ENCODE measurements at places on chromosomes 5 and 9.

DNA sequence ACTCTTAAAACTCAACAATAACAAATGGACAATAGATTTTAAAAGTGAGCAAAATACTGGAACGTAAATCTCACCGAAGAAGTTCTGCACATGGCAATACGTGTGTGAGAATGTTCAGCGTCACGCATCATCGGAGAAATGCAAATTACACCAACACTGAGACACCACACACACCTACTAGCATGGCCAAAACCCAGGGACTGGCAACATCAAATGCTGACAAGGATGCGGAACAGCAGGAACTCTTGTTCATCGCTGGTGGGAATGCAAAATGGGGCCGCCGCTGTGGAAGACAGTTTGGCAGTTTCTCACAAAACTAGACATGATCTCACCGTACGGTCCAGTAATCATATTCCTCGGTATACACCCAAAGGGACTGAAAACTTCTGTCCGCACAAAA lies 21.6 kb upstream of the CLPTM1L start:
- DNase-seq: no peak

GRCh38 chr5:111749303-111750026 lies 7.5 kb downstream of the NREP start:
- no peak for DNase-seq

DNA sequence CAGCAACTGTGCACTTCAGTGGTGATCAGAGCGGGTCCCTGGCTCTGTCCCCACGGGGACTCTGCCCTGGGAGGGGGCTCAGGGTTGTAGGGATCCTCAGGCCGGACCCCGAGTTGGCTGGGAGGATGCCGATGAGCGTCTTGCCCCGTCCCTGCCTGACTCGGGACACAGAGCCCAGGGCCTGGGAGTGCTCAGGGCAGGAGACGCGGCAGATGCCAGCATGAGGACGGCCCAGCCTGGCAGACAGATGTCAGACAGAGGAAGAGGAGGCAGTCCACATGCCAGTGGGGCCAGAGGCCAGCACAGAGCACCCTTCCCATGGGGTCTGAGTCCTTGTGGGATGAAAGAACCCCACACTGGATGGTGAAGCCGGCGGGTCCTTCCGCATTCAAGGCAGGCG lies 11.3 kb downstream of the LCN12 start:
- no peak for DNase-seq

DNA sequence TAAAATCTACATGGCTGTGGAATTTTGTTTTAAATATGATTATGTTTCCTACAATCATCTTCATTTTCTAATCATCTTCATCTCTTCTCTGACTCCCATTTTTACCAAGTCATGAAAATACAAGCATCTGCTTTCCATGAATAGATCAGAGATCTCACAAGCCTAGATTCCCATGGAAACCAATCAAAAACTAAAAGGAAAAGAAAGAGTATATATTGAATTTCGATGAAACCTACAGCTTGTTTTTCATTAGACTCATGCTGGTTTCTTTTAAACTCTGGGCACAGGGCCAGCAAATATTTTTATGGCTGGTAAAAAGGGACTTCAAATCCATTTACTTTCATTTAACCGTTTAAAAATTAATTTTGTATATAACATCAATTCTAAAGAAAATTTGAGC lies 51.2 kb downstream of the INVS start:
- DNase-seq: no peak

GRCh38 chr5:16135003-16135402 lies 44.6 kb downstream of the MARCHF11 start:
- no peak for DNase-seq

GRCh38 chr5:55511010-55511409 lies 23.8 kb downstream of the PLPP1 start:
- DNase-seq: no peak
